ENCODE measurements at places on chromosomes 2 and 18. TPM values are rescaled to one million over a fixed set of nuclear protein-coding genes. Genes with fewer than 3 reads are reported as not detected.

DNA sequence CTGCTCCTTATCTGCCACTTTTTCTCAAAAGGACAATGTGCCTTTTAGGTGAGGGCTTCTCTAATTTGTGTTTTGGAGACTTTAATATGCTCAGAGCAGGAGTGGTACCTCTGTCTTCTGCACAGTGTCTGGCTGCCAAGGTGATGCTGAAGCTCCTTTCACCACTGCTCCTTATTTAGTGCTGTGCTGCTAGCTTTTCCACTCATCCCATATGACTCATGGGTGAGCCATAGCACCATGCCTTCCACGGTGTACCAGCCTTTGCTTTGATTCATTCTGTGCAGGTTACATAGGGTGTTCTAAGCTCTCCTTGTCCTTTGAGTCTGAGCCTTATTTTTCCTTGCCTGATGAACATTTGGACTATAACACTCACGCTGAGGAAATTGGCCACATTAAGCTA lies 202.4 kb downstream of the ARL6IP6 start:
- no peak for DNase-seq

GRCh38 chr2:175732531-175732930 lies 269.5 kb downstream of the LNPK start:
- no peak for DNase-seq

DNA sequence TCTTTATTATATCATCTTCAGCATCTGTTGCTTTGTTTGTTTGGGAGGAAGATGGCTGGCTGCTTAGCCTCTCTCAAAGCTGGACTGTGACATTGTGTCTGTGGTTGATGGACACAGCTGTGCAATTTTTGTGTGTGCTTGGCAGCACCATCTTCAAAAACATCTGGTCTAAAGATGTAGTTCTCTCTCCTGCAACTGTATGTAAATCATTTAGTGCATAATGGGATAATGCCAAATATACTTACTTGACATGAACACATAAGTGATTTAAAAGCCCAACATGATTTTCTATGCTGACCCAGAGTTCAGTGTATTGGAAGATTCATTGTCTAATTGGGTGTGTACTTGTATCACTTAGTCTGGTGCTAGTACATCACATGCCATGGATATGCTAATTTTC lies 112.2 kb downstream of the MAP4K4 start:
- no peak for DNase-seq

DNA sequence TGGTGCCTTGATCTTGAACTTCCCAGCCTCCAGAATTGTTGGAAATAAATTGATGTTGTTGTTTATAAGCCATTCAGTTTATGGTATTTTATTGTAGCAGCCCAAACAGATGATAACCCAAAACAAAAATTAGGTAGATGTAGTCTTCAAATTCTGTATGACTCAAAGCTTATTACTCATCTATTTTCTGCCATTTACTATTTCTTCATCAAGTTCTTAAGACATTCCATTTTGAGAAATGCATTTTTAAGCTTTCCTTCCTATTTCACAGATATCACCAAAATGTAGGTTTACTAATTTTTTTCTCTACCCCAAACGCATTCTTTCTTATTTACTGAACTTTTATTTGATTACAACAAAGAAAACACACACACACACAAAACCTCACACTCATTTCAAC lies 148.2 kb downstream of the RND3 start:
- DNase-seq: no peak

DNA sequence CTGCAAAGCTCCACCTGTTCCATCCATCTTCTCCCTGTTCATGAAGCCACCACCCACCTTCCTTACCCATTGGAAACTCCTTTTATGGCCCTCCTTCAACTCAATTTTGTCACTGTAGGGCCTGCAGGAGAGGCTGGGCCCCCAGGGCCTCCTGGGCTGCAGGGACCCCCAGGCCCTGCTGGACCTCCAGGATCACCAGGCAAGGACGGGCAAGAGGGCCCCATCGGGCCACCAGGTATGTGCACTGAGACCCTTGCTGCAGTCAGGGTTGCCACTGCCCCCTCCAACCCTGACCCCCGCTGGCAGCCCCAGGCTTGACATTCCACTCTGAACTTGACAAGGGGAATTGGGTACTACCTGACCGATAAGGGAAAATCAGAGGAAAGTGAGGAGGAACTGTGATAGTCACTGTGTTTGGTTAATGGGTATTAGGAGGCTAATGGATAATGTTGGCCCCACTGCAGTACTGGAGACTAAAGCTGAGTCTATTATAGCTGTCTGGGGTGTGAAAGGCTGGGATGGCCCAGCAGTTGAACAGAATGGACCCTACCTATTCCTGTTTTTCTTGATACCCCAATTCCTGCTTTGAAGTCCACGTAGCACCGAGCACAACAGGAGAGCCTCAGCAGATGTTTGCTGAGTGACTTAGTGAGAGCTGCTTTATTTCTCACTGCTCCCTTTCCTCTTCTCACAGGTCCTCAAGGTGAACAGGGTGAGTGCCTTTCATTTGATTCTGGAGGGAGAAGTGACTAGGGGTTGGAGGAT lies 2.1 kb upstream of the KHK start:
- DNase-seq: no peak

GRCh38 chr2:161570424-161571050 lies 53.7 kb upstream of the SLC4A10 start:
- DNase-seq: no peak

DNA sequence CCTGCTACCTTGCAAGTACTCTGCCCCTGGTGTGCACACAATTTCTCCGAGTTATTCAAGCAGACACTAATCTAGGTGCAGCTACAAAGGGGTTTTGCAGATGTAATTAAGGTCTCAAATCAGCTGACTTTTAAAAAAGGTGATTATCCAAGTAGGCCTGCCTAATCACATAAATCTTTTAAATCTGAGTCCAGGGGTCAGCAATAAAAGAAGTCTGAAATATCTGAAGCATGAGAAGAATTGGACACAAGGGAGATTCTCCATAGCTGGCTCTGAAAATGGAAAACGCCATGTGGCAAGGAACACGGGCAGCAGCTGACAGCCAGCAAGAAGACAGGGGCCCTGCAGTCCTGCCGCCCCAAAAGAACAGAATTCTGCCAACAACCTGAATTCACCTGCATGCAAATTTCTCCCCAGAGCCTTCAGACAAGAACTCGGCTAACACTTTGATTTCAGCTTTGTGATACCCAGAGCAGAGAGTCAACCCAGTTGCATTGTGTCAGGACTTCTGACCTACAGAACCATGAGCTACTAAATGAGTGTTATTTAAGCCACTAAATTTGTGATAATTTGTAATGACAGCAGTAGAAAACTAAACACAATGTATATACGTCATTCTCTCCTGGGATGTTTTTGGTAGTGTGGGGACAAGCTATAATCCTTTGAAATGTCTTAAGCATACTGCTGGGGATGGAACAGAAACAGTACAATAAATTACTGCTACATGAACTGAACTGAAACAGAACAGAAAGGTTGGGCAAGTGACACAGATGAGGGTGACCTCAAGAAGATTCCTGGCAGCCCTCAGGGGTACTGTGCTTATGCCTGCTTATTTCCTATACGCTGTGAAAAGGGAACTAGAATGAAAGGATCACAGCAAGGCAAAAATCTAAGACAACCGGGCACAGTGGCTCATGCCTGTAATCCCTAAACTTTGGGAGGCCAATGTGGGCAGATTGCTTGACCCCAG lies 3.2 kb downstream of the INO80C start:
- DNase-seq: no peak

GRCh38 chr18:35289727-35290093 lies 319 bp downstream of the ZSCAN30 start:
- no peak for DNase-seq

DNA sequence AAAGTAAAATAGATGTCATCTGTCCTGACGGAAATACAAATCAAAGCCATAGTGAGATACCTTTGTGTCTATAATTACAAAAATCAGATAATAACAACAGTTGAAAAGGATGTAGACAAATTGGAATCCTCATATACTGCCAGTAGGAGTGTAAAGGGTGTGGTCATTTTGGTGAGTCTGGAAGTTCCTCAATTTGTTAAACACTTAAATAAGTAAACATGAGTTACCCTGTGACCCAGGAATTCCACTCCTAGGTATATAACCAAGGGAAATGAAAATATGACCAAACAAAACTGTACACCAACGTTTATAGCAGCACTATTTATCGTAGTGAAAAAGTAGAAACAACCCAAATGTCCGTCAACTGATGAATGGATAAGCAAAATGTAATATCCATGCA lies 24.0 kb downstream of the R3HDM1 start:
- DNase-seq: no peak

DNA sequence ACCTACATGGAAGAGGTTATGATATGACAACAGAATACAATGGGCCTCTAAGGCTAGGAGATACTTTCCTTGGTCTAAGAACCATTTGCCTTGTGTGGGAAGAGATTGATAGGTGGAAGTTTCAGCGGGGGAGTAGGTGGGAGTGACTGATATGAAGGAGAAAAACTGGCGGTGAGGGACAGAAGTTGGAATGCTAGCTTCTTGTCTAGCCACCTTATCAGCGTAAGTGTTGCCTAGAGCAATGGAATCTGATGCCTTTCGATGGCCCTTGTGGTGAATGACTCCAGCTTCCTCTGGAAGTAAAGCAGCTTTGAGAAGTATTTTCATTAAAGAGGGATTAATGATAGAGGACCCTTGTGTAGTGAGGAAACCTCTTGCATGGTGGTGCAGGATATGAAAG lies 121.3 kb upstream of the GULP1 start:
- DNase-seq: no peak

GRCh38 chr2:233714121-233714520 lies 1.4 kb downstream of the UGT1A5 start:
- no peak for DNase-seq

DNA sequence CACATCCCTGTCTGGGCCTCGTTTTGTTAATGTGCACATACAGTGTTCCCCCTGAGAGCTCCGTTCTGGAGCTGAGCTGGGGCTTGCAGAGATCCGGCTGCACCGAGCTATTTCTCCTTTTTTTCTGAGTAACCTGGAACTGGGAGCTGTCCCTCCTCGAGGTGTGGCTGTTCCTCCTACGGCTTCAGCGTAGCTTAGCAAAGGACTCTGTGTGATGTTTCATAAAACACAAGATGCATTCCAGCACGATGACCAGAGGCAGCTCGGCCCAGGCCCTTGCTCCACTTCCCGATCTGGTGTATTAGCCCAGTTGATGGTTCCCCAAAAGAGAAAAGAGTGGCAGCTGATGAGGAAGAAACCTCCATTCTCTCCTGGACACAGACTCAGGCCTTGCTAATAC lies 103.0 kb downstream of the FAM210A start:
- DNase-seq: no peak

- DNase-seq: no peak
Measured at GRCh38 chr2:66982766-66983165, 414.4 kb upstream of the ETAA1 start.

GRCh38 chr2:6887751-6888192 lies 10.2 kb downstream of the RSAD2 start:
- DNase-seq: no peak

DNA sequence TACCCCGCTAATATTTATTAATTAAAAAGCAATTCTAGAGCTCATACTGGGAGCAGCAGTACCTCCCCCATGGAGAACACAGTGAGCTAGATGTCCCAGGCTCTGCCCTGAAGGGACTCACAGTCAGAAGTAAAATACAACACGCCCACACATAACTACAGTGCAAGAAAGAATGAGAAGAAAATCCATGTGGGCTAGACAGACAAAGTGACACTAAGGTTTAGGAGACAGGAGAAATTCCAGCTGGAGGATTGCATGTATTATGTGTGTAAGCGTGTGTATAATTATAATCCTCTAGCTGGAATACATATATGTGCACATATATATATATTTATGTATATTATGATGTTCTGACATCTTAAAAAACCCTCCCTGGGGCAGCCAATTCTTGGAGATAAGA lies 15.7 kb downstream of the SOWAHC start:
- DNase-seq: no peak

SH3RF3 gene
- polyA plus RNA-seq: 0.08 TPM

PID1 gene
- polyA plus RNA-seq: 6.0 TPM

GRB14 gene
- polyA plus RNA-seq: 4.2 TPM

HNRNPLL gene
- 53.8 TPM for polyA plus RNA-seq

SRD5A2 gene
- 0.04 TPM for polyA plus RNA-seq

BCL2 gene
- 0.30 TPM for polyA plus RNA-seq

APOB gene
- not detected for polyA plus RNA-seq

PAPOLG gene
- polyA plus RNA-seq: 9.8 TPM

VPS54 gene
- 18.2 TPM for polyA plus RNA-seq

POTEC gene
- not detected for polyA plus RNA-seq

RTP5 gene
- not detected for polyA plus RNA-seq

TACR1 gene
- polyA plus RNA-seq: not detected

NPHP1 gene
- polyA plus RNA-seq: 2.9 TPM
